Right ventricle myocardium superior (tissue), 1 donor: ENCODE measurements at places on chromosomes 1 and 21. TPM values are rescaled to one million over a fixed set of nuclear protein-coding genes. Genes with fewer than 3 reads are reported as not detected.

- DNase-seq: no peak
Observed at GRCh38 chr21:35470522-35470921, 421.4 kb upstream of the RUNX1 start.

- DNase-seq: no peak
Observed at GRCh38 chr1:62539028-62539447, 58.3 kb upstream of the ANGPTL3 start.

DNA sequence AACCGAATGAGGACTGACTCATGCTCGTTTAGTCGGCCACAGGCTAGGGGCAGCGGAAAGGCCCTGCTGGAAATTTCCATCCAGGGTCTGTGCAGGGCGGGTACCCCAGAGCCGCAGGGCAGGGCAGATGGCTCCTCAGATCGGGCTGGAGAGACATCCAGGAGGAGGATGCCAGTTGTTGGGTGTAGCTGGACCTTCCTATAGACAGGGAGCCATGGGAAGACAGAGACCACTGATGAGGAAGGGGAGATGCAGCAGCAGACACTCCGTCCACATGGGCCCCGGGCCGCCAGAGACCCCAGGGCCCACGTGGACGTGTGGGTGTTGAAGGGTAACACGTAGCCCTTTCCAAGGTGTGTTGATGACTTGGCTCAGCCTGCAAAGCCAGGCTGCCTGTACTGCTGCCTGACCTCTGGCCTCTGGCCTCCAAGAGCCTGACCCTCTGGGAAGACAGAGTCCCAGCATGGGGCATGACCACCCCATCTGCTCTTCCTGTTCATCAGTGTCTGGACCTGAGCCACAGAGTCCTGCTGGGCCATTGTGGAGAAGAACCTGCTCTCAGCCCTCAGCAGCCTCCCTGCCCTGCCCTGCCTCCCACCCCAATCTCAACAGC, 4.8 kb downstream of the GNG4 start:
- no peak for DNase-seq

GRCh38 chr1:39110882-39111281, 84.7 kb downstream of the NDUFS5 start:
- DNase-seq: no peak

DNA sequence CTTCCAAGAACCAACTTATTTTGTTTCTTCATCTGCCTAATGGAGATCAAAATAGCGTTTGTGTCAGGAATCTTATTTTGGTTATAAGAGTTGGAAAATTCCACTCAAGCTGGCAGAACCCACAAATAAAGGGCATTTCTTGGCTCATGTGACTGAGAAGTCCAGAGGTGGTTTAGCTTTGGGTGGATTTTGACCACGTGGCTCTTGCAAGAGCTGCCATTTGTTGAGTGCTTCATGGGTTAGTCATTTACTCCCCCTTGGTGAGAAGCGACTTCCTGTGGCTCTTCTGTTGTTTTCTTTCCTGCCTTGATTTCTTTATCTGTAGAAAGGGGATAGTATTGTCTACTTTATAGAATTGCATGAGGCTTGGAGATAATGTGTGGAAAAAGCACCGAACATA, 9.5 kb upstream of the RNF186 start:
- no peak for DNase-seq

DNA sequence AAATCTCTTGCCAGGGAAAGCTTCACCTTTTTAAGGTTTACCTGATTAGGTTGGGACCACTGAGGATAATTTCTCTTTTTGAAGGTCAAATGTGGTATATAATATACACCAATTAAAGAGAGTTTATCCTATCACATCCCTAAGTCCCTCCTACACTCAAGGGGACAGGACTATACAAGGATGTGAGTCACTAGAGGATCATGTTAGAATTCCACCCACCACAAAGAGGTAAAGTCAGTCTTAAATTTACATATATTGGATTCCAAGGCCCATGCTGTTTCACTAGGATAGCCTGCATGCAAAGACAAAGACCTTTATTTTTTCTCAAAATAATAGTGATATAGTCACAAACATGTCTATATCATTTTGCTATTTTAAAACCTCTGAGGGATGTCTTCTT, 164.4 kb downstream of the GIPC2 start:
- DNase-seq: no peak

- DNase-seq: peak; percentile 61
Observed at GRCh38 chr1:43978551-43979260, at the start of gene B4GALT2. TSS of gene B4GALT2 (plus strand) at chr1:43979210. CDS start at chr1:43981161, 1,951 bp downstream.

DNA sequence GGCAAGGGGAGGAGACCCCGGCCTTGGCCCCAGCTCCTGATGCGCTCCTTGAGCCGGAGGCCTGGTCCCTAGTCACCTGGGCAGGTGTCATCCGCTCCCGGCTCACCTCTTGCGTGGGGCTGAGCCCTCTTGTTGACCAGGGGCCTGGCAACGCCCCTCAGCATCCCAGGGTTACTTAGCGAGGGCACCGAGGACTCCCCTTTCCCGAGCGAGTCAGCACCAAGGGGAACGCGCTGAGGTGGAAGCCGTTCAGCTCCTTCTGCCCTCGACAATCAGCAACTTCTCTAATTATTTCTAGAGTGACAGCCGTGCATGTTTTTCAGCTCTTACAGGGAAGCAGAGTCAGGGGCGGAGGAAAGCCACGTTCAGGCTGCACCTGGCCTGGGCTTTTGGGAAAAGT, 522 bp downstream of the SLC45A1 start:
- DNase-seq: no peak

Gene CELA2A
- total RNA-seq: not detected

Gene NGF
- total RNA-seq: 4.0 TPM

Gene KIF26B
- total RNA-seq: 2.4 TPM

Gene IQGAP3
- 0.56 TPM for total RNA-seq

Gene S100A7A
- total RNA-seq: not detected

Gene HCN3
- total RNA-seq: 1.4 TPM
